ENCODE measurements at places on chromosomes 4 and X.

DNA sequence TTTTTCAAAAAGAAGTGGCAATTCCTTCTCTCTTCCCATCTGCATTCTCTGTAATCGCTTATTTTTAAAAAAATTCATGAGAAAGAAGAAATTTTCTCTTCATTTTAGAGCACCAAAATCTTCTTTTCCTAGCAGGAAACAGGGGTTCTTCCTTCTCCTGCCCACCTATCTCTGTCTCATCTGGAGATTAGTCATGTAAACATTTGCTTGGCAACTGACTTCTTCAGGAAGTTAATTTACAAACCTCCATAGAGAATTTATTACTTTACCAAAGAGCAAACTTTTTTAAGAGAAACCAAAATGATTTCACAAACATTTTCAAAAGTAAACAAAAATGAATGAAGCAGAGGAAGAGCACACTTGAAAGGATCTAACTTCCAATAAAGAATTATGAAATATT, 13.5 kb downstream of the TTC29 start:
- no peak for DNase-seq

GRCh38 chr4:48813964-48814363, 16.9 kb upstream of the OCIAD1 start:
- peak; percentile 45 for DNase-seq

- no peak for DNase-seq
Observed at GRCh38 chrX:9737363-9737762, 28.3 kb downstream of the GPR143 start.

GRCh38 chr4:70743731-70744130, 22.0 kb downstream of the RUFY3 start:
- no peak for DNase-seq

GRCh38 chrX:124239911-124240310, 92.5 kb upstream of the TEX13D start:
- DNase-seq = peak; percentile 15

- no peak for DNase-seq
Observed at GRCh38 chrX:115425359-115425758, 135.6 kb upstream of the PLS3 start.

DNA sequence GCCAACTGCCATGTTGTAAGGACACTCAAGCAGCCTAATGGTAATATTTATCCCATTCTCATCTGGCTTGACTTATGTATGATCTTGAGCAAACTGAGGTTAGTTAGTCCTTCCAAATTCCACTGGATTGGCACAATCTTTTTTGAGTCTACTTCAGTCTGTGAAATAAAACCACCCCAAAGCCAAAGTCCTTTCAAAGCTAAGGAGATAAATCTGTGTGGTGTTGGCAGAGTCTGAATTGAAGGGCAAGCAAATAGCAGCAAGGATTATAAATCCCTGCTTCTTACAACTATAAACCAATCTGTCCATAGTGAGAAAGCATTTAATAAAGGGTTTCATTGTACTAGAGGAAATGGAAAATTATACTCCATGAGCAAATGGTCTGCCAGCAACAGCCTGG, 233.9 kb upstream of the GLRA2 start:
- DNase-seq = no peak

GRCh38 chr4:86961116-86961515, 26.3 kb downstream of the AFF1 start:
- no peak for DNase-seq

DNA sequence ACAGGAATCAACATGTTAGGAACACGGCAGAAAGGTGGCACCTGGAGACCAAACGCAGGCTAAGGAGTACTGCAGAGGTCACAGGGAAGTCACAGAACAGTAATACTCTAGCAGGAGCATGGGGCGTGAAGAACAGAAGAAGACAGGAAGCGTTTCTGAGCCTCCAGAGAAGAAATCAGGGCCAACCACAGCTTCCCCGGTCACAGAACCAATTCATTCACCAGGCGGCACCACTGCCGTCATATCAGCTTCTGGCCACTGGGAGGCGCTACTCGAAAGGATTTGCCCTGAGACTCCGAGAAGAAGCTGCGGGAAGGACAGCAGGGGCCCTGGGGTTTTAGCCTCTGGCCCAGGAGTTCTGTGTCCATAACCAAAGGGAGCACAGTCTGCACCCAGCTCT, 78.0 kb upstream of the DRD5 start:
- DNase-seq = peak; percentile 71

GRCh38 chr4:10198365-10198764, 81.8 kb upstream of the WDR1 start:
- no peak for DNase-seq

DNA sequence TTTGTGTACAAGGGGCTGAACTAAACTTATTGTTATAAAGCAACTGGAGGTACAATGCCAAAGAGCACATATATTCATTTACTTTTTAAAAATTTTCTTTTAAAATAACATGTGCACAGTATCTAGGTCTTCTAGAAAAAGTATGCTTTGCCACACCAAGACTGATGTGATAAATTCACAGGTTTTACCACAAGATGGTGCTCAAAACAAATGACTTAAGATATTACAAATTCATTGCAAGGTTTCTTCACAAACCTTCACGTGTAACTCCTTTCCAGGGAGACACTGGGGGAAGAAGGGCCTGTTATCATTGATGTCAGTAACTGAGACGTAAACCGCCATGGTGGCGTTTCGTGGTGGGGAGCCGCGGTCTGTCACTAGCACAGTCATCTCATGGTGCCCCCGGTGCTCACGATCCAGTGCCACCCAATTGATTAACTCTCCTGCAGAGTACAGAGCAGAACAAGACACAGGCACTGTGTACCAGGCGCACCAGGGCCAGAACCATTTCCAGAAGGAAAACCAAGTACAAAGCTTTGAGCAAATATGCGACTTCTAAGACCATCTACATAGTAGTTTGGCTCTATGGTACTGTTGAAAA, 162.2 kb downstream of the DCHS2 start:
- DNase-seq = peak; percentile 20

GRCh38 chr4:152983774-152984411, 47.8 kb downstream of the FHDC1 start:
- no peak for DNase-seq

DNA sequence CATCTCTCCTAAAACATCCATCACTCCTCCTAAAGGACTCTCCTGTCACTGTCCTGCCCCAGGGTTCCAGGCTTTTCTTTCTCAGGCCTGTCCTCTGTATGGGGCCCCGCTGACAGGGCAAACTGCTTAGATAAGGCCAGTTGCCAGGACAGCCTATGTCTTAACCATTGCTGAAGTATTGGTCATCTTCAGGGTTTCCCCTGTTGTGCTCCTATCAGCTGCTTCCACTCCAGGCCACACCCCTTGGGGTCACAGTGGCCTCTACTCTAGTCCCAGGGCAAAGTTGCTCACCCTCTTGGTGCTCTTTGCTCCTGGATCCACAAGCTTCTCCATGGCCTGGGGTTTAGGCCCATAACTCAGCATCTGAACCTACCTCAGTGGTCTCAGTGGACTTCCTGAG, 138.0 kb upstream of the PJA1 start:
- DNase-seq = no peak

GRCh38 chr4:62543002-62543401, 1342.9 kb downstream of the ADGRL3 start:
- DNase-seq = no peak

DNA sequence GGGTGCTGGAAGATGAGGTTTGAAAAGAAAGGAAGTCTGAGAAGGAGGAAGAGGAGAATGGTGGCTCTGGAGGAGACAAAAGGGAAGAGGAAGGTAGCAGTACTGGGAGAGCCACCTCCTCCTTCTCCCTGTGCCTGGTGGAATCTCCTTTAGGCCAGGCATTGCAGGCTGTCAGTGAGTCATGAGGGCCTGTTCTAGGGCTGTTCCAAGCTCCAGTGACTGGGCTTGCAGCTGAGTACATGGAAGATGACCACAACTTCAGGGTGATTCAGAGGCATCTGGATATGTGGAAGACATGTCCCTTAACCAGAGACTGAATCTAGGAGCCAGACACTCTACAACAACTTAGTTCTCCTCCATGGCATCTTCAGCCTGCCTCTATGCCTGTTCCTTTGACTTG, 107.8 kb downstream of the EFNB1 start:
- DNase-seq = no peak

GRCh38 chr4:159382856-159383561, 280.1 kb downstream of the RAPGEF2 start:
- no peak for DNase-seq

- DNase-seq = no peak
Observed at GRCh38 chr4:77145842-77146185, 11.2 kb upstream of the CCNG2 start.

- no peak for DNase-seq
Observed at GRCh38 chr4:56874923-56875322, 32.8 kb upstream of the REST start.

DNA sequence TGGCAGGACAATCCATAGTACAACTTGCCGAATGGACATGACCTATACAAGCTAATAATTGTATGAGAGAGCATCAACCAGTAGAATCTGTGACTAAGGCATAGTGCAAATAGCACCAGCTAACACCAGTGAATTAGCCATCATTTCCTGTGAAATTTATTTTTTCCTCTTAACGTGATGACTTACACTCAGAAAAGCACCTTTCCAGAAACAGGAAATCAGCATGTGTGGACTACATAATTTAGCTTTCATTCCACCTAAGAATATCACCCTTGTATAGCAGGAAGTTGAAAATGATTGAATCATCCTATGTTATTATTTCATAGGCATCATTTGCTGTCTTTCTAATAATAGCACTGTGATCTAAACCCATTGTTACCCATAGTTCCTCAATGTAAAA, 1393.4 kb upstream of the PCDH7 start:
- no peak for DNase-seq

GRCh38 chr4:156686120-156686519, 285.5 kb downstream of the PDGFC start:
- no peak for DNase-seq

- DNase-seq = no peak
Observed at GRCh38 chr4:112508356-112508755, 7.6 kb downstream of the NEUROG2 start.

GRCh38 chrX:134865682-134866255, 125.0 kb upstream of the SMIM10 start:
- no peak for DNase-seq

- peak; percentile 24 for DNase-seq
Observed at GRCh38 chr4:47824840-47825239, 13.0 kb downstream of the CORIN start.

GRCh38 chrX:94058728-94059382, 384.8 kb downstream of the FAM133A start:
- peak; percentile 6 for DNase-seq

DNA sequence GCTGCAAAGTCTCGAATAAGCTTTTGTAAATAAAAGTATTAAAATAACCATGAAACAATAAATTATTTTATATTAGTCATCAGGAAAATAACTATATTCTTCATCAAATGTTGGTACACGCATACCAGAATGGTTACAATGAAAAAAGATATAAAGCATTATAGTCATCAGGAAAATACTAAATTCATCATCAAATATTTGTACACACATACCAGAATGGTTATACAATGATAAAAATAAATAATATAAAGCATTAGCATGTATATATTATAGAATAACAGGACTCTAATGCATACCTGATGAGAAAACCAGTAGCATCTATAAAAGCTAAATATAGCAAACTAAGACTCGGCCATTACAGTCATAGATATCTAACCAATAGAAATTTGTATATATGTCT, 202.9 kb downstream of the TRAM1L1 start:
- no peak for DNase-seq

- DNase-seq = no peak
Observed at GRCh38 chrX:14864631-14865030, 8.2 kb downstream of the FANCB start.

DNA sequence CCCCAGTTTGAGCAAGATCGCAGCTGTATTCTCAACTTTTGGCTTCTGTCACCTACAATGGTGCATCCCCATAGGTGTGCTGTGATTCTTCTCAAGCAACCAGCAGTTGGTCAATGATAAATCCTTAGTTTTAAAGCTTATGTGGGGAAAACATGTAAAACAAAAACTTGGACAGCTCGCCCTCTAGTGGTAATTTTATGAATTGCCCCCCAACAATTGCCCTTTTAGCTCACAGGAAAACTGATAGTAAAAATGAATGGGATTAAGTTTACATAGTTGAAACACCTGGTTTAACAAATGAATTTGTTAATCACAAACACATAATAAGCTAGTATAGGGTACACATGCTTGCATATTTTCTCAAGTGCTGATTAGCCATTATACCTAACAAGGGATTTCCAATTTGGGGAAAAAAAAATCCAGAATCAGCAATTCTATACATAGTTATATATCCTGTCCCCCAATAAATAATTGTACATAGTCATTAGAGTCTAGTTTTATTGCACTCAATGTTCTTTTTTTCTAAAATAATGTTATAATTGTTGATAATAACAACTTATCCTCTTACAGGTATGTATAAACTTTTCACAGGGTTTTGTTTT, 30.1 kb downstream of the TEX13A start:
- DNase-seq = peak; percentile 17

DNA sequence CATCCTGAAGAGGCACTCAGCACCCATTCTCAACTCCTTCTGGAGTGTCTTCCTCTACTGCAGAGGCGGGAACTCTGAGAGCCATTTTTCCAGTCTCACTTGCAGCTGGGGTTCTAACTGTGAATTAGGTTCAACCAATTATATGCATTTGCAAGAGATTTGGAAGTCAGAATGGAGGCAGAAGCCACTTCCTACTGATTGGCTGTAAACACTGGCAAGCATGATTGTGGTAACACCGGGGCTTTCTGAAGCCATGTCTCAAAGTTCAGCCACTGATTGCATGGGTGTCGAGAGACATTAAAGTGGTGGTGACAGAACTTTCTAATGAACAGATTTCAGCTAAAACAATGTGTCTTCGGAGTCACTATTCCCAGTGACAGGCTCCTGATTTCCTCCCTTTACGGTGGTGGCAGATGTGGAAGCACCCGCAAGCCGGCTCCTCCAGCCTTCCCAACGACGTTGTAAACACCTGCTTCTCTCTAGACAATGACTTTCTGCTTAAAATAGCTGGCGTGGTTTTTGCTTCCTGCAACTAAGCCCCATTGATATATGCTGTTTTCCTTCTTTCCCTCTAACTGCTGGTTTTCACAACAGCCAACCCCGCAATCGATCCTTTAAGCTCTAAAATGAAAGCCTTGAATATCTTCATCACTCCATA, 92.0 kb downstream of the IRF2 start:
- DNase-seq = no peak

- no peak for DNase-seq
Observed at GRCh38 chr4:74013264-74013663, 14.8 kb upstream of the CXCL5 start.

DNA sequence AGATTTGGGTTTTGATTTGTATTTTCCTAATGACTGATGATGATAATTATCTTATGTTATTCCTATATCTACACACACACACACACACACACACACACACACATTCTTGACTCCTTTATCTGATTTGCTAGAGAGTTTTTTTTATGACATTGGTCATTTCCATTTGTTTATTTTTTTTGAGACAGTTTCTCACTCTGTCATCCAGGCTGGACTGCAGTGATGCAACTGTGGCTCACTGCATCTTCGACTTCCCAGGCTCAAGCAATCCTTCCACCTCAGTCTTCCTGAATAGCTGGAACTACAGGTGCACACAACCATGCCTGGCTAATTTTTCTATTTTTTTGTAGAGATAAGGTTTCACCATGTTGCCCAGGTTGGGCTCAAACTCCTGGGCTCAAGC, 6.7 kb downstream of the ZNF81 start:
- no peak for DNase-seq
